DMS153 (cell line): ENCODE measurements at places on chromosomes 16 and 17.

- DNase-seq = no peak
Measured at GRCh38 chr16:19882186-19882585, 2.5 kb downstream of the GPRC5B start.

DNA sequence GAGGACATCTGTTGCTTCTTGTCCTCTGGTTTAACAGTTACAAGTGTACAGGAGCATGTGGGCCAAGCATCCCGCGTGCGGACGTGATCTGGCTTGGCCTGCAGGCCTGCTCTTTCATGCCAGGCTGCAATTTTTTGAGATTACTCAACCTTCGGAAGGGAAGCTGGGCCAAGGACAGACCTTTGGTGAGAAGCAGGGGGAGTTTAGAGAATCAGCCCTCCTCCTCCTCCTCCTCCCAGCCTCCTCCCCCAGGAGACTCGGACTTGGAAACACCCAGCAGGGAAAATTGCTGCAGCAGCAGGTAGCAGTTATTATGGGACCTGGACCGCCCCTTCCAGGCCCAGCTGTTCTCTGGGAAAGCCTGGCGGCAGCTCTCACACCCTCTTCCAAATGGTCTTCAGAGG lies 5.1 kb upstream of the KLHL36 start:
- no peak for DNase-seq

DNA sequence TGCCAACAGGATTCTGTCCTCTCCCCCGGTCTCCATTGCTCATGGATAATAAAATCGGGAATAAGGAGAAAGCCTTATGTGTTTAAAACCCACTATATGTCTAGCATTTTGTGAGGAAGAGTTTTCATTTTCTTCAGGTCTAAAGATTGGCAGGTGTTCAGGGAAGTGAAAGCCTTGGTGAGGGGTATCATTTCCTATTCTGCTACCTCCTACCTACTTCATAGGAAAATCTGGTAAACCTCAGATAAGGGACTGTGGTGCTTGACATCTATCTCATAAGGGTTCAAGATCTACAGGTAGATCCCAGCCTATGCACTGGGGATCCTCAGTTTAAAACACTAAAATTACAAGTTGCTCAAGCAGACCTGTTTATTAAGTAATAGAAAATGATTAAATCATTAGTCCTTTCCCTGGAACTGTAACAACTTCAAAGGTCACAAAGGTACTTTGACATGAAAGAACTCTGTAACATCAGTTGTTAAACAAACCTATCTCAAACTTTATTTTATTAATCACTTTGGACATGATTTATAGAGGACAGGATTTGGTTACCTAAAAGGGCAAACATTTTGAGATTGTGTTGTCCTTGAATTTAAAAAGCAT lies 6.5 kb downstream of the MOSMO start:
- no peak for DNase-seq

DNA sequence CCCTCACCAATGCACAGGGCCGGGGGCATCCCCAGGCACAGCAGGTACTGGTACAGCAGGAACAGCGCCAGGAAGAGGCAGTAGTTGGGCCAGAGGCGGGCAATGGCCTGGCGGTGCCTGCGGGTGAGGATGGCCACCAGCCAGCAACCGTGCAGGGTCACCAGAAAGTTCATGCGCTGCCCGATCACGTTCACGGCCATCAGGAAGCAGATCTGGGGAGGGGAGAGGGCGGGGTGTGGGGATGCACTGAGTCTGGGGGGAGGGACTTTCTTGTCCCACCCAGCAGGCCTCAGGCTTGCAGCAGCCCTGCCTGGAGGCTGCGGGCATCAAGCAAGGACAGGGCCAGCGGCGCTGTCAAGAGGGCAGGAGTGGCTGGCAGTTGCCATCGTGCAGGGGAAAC lies 25.4 kb downstream of the CTU2 start:
- no peak for DNase-seq

GRCh38 chr16:50246299-50247122 lies 19.8 kb upstream of the ADCY7 start:
- no peak for DNase-seq

DNA sequence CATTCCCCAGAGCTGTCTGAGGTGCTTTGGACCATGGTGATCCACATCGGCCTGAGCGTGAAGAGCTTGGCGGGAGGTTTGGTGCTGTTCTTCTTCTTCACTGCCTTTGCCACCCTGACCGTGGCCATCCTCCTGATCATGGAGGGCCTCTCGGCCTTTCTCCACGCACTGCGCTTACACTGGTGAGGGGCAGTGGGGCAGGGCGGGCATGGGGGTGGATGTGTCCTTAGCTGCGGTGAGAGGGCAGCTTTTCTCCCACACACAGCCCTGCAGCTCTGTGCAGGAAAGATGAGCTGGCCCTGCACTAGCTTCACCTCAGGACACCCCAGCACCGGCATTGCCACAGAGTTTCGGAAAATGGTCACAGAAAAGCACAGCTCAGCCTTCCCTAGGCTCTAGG lies 21.8 kb upstream of the NAGLU start:
- no peak for DNase-seq

GRCh38 chr16:6447021-6447790 lies 885.4 kb upstream of the RBFOX1 start:
- no peak for DNase-seq

DNA sequence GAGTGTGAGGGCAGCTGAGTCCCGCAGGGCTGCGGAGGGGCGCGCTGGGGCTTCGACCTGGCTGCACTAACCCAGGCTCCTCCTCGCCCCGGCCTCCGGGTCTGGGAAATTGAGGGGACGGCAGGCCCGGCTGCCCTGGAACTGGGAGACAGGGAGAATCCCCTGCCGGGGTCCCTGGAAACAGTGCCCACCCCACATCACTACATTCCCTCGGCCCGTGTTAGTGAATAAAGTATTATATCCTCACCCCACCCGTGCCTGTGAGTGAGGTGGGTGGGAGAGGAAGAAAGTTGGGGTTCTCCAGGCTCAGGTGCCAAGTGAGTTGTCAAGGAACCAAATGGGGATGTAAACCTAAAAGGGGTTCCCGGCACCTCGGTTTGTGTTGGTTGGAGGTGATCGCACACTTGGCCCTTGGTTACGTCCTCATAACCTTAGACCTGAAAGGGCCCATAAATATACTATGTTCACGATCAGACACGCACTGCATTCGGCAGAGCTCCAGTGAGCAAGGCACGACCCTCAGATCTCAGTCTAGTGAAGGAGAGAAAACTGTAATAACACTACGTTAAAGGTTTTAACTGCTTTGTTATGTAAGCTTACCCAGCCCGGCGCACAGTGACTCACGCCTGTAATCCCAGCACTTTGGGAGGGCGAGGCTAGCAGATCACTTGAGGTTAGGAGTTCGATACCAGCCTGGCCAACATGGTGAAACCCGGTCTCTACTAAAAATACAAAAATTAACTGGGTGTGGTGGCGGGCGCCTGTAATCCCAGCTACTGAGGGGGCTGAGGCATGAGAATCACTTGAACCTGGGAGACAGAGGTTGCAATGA lies 11.2 kb downstream of the ZNF771 start:
- DNase-seq = no peak

DNA sequence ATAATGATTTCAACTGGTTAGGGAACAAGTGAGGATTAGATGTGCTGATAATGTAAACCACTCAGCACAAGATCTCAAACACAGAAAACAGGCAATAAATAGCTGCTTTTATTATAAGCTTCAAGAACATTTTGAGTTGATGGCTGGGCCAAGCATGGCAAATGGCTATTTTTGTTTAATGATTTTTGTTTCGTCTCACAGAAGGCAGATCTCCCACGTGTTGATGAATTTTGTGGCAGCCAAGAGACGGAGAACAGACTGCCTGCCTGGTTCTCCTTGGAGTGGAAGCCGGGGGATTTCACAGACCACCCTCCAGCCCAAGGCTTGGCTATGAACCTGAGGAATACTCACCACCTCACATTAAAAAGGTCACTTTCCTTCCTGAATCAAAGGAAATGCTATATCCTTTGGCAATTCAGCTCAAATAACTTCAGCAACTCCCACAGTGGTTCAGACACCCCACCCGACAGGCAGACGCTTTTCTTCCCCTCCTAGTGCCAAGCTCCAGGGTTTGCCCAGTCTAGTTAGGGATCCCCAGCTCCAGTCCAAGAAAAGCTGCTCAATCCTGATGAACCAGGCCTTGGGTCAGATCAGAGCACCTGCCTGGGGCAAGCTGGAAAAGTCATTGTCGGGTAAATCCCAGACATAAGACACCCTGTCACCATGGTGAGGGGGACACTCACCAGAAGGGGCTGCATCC lies 593.5 kb downstream of the TOX3 start:
- no peak for DNase-seq

DNA sequence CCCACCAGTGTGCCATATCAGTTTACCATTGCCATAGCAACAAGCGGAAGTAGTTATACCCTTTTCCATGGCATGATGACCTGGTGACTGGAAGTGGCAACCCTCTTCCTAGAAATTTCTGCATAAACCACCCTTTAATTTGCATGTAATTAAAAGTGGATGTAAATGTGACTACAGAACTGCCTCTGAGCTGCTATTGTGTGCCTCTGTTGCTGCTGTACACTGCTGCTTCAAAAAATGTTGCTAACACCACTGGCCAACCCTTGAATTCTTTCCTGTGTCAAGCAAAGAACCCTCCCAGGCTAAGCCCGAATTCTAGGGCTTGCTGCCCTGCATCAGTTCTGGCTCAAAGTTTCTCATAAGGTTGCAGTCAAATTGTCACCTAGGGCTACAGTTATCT lies 12.9 kb upstream of the MED13 start:
- no peak for DNase-seq

DNA sequence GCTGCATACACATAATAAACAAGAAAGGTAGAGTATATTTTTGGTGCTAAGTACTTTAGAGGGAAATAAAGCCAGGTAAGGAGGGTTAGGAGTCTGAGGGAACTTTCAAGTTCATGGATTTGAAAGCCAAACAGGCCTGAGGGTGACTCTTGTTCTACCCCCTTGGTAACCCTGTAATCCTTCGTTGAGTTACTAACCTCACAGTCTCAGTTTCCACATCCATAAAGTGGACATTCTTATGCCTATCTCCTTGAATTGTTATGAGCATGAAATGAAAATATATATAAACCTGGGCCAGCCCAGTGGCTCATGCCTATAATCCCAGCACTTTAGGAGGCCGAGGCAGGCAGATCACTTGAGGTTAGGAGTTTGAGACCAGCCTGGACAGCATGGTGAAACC lies 22.4 kb downstream of the PECAM1 start:
- DNase-seq = no peak

- peak; percentile 94 for DNase-seq
Measured at GRCh38 chr17:48213797-48214196, 106.2 kb downstream of the SNX11 start.

GRCh38 chr17:42632949-42633444 lies 23.5 kb downstream of the TUBG1 start:
- DNase-seq = no peak

DNA sequence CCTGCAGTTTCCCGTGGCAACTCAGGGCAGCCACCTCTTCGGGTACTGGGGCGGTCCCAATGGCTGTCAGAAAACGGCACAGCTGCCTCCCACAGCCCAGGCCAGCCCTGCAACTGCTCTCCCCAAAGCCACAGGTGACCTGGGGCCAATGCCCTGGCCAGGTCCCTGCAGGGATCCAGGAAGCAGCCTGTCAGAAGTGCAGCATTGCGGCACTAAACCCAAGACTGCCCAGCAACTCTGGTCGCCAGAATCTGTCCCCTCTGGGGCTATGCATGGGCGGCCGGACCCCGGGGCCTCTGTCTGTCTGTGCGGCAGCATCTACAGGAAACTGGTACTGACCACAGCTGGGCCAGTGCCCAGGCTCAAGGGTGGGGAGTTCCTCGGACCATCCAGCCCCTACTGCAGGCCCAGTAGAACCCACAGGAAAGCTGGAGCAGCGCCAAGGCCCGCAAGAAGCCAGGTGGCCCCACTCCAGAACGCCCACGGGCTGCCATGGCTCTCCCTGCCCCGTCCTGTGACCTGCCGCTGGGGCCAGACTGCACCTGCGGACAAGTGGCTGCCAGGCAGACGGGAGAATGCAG lies 5.5 kb downstream of the CYBC1 start:
- no peak for DNase-seq

DNA sequence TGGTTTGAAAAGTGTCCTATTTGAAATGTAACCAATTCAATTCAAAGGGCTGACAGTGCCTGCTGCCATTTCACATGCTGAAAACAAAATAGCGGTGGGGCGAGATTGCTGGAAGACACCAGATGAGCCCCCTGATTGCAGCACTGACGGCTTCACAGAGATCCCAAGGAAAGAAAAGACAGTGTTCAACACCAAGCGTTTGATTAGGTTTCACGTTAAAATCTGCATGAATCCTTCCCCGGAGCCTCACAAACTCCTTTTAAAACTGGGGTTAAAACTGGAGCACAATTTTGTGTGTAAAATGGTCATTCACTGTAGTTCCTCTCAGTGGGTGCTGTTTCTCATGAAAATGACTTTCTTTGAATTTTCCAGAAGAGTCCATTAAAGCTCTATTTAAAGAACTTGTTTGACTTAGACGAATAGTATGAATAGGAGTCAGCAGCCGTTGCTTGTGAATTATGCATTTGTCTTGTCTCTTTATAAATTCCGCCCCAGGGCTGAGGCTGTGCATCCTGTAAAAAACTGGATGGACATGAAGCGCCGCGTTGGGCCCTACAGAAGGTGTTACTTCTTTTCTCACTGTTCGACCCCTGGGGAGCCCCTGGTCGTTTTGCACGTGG lies 8.8 kb downstream of the MLYCD start:
- no peak for DNase-seq

DNA sequence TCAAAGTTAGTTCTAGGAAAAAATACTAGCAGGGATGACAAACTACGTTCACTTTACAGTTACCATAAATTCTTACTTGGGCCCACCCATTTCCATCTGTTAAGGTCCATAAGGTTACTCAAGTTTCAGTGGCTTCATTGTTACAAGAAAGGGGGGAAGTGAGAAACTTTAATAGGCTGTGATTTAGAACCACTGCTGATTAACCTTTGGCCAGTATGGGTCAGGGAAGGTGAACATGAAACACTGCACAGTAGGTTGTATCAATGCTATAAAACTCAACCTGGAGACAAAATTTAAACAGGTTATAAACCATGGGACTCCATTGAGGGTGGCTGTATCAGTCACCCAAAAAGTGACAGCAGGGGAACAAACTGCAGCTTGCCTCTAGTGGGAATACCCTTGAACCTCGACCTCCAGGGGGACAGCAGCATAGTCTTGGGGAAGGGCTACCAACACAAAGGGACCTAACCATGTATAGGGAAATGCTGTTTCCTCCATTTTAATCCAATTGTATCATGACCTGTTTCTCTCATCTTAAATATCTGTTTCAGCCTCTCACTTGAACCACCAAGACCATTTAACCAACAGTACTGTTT lies 10.4 kb downstream of the PTRH2 start:
- no peak for DNase-seq

- no peak for DNase-seq
Measured at GRCh38 chr17:57899391-57899790, 49.5 kb upstream of the MRPS23 start.
